ENCODE measurements at places on chromosomes 3 and 15.

DNA sequence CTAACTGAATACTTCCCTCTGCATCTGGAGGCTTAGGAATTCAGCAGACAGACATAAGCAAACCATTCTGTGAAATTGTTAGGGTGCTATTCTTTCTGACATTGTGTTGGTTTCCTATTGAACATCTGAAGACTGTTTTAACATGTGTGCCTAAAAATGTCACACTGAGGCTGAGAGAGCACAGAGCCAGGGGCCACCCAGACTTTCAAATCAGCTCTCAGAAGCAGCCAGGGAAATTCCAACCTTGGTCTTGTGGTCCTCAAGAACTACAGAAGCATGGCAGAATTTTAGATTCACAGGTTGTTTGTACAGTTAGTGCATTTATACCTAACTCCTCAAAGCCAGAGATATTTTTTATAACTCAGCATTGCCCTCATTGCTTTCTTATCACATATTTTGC, 929.2 kb upstream of the CFAP20DC start:
- DNase-seq: no peak

DNA sequence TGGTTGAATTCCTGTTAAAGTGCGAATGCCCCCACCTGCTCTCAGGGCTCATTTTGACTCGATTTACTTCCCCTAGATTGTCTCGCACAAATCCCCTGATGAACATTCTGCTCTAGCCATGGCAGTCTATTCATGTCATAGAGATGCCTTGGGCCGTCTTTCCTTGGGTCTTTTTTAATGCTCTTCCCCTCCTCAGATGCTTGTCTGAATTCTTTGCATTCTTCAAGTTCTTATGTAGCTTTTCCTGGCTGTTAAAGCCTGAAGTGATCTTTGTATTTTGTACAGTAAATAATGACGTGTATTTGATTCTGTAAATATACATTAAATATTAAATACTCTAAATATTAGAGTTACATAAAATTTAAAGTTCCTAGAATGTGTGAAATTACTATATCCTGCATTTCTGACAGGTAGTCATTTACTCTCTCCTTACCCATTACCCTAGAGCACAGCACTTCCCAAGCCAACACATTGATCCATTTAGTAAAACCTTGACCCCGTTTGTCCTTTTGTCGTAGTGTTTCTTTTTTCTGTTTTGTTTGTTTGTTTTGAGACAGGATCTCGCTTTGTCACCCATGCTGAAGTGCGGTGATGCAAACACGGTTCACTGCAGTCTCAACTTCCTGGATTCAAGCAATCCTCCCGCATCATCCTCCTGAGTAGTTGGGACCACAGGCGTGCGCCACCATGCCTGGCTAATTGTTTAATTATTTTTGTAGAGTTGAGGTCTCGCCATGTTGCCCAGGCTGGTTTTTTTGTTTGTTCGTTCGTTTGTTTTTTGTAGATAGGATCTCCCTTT, 47.9 kb downstream of the YEATS2 start:
- no peak for DNase-seq

- DNase-seq: no peak
Observed at GRCh38 chr3:106342386-106342785, 473.6 kb upstream of the CBLB start.

DNA sequence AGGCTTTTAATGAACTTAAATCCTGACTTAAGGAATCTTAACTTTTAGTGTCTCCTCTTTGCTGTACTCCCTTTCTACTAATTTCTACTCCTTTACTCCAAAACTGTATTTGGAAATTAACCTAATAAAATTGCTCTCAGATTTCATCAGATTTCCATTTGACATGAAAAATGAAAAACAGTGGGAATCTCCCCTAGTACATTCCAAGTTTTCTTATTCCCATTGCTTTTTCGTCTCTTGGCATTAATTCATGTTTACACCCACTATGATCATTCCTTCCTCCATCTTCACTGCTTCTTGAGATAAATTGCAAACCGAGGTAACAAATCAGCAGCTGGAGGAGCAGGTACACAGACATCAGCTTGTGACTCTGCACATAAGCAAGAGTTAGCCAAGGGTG, 208.7 kb downstream of the VGLL3 start:
- DNase-seq: no peak

DNA sequence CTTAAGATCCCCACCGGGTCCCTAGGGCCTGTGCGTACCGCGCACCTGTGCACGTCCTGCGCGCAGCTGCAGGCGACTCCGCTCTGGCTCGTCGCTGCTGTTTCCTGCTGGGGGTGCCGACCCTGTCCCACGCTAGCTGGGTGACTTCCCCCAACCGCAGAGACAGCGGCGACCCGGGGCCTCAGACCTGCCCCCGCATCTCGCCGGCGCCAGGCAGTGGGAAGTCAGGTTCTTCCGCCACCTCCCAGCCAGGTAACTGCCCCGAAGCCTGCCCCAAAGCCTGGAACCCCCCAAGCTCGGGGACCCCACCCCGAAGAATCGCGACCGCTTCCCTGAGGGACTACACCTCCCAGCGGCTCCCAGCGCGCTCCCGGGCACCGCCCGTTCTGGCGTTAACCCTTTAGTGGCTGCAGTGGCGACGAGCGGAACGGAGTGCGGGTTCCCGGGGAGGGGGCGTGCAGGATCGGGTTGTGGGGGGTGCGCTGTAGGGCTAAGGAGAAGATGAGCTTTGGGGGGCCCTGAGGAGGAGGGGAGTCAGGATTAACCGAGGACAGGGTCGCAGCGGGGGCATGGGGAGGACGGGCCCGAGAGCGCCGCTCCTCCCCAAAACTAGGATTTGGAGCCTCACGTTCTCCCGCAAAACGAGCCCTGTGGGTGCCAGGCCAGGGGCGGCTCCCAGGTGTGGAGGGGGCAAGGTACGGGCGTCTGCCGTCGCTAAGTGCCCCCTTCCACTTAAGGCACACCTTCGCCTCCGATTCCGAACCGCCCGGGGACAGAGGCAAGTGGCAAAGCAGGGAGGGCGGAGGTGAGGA, 589 bp downstream of the NEIL1 start:
- DNase-seq: no peak

- no peak for DNase-seq
Observed at GRCh38 chr15:68228971-68229385, 550 bp downstream of the CLN6 start.

DNA sequence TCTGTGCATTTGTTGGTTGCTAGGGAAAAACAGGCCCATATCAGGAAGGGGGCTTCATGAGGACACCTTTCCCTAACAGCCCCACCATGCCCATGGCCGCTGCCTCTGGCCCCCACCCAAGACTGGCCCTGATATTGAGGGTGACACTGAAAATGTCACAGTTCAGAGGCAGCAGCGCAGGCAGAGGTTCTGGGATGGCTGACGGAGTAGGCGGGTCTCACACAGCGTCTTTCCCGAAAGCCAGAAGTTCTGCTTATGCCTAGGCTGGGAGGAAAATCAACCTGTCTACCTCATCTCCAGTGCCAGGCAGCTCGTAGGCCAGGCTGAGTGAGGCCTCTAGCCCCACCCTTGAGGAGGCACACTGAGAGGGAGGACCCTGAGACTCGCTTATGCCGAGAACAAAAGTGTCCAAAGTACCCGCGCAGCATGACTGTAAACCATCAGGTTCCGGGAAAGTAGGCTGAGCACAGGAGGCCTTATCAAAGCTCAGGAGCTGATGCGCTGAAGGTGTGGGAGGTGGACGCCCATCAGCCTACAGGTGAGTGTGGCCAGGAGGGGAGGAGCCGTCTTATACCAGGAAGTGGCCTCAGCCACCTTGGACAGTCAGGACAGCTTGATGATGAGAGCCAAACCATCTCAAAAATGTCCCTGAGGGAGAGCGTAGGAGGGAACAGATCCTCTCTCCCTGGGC, 27.5 kb downstream of the GRAMD2A start:
- no peak for DNase-seq

DNA sequence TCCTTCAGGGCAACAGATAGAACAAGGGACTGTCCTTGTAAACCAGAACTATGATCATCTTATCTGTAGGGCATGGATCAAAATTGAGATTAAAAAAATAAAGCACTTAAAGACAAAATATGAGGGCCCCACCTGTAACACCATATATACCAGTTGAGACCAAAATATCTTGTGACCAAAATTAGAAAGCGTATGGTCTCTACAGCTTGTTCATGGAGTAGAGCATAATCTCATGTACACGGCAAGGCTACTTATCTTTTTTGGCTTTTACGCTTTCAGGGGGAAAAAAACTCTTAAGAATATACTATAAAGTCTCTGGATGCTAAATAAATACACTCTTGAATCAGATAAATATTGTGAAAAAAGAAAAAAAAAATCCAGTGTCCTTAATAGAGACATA, 49.3 kb downstream of the ADAMTS9 start:
- DNase-seq: no peak

DNA sequence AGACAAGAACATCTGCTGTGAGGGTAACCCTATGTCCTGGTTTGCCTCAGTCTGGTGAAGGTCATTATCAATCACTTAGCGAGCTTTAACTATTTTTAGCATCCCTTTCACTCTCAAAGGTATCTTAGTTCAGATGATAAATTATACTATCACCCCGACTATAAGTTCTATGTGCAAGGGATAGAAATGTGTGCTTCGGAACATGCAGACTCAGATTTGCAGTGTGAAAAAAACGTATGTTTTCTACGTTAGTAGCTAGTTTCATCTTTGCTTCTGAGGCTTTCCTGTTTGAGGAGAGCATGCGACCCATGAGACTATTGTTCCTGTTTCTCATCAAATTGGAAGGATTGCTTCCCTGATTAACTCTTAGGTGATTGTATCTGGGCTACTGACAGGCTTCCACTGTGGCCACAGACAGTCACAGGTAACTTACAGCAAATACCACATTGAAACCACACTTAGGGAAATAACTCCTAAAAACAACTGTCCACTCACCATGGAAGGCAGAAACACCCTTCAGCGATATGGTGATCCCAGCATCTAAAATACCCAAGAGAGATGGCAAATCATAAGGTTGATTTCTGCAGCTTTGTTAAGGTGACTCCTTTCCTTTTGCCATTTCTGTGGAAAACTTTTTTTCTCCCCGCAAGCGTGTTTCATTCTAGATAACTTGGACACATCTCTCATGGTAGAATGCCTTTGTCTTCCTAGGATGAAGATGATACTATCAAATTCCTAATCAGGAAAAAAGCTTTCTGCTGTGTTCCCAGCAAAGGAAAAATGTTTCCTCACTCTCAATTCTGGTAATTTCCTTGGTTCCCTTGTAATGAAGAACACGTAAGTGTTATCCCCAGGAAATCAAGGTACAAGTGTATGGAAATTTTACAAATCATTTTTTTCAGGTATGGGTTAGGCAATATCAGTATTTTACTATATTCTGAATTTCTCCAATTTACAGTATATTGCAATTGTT, 5.2 kb downstream of the GCSAM start:
- no peak for DNase-seq

GRCh38 chr3:69144631-69145245, 22.3 kb upstream of the LMOD3 start:
- no peak for DNase-seq

GRCh38 chr15:75647370-75648155, at the start of gene SNX33:
Gene SNX33 (plus strand): TSS chr15:75647912. CDS start chr15:75649103, 1,191 bp downstream.
- DNase-seq: no peak

- no peak for DNase-seq
Observed at GRCh38 chr3:57937092-57937491, 71.1 kb upstream of the FLNB start.

GRCh38 chr3:28226020-28226419, 15.4 kb upstream of the CMC1 start:
- no peak for DNase-seq

GRCh38 chr15:57485869-57486268, 105.8 kb upstream of the MYZAP start:
- no peak for DNase-seq

- DNase-seq: no peak
Observed at GRCh38 chr15:29205186-29205585, 64.4 kb downstream of the NSMCE3 start.

DNA sequence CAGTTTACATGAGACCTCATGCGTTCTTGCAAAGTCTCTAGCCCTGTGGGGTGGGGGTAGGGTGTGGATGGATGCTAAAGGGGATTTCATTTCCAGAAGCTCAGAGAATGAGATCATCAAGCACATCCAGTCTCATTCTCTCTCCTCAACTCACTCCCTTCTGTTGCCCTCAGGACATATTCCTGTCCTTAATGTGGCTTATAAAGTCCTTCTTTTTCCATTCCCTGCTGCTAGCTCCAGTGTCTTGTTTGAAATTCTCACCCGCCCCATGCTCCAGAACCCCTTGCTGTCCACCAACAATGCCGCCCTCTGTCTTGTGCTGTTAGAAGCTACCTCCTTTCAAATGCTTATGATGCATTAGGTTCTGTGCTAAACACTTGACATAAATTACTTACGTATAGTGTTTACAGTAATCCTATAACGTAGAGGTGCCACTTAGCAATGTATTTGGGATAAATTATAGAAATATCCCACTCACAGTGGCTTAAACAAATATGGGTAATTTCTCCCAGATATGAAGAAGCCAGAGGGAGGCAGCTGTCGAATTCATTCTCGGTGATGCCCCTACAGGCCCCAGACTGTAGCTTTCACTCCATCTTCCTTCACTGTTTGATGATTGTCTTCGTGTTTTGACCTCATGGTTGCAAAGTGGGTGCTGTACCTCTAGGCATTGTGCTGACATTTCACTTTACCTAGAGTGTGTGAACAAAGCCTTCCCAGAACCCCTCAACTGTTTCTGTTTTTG, 273.1 kb upstream of the TBL1XR1 start:
- no peak for DNase-seq

DNA sequence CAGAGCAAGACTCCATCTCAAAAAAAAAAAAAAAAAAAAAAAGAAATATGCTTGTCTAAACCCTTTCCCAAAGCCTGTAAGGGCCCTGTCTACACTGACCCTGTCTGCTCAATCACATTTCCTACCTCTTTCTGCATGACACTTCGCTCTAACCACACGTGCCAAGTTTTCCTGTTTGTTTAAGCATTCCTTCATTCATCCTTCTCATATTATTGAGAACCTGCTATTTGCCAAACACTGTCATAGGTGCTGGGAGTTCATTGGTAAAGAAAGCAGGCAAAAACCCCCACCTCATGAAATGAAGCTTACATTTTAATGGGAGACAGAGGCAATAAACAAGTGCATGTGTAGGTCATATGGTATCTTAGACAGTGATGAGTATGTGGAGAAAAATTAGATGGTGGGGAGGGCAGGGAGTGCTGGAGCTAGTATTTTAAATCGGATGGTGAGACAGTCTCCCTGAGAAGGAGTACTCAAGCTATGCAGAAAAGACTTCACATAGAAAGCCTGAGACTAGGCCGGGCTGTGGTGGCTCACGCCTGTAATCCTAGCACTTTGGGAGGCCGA, 48.0 kb downstream of the B3GNT5 start:
- DNase-seq: peak; percentile 46
